ENCODE measurements at places on chromosomes 16 and 17.
A peak's percentile ranks its signal among the peaks of the same experiment; 100 is the strongest.

DNA sequence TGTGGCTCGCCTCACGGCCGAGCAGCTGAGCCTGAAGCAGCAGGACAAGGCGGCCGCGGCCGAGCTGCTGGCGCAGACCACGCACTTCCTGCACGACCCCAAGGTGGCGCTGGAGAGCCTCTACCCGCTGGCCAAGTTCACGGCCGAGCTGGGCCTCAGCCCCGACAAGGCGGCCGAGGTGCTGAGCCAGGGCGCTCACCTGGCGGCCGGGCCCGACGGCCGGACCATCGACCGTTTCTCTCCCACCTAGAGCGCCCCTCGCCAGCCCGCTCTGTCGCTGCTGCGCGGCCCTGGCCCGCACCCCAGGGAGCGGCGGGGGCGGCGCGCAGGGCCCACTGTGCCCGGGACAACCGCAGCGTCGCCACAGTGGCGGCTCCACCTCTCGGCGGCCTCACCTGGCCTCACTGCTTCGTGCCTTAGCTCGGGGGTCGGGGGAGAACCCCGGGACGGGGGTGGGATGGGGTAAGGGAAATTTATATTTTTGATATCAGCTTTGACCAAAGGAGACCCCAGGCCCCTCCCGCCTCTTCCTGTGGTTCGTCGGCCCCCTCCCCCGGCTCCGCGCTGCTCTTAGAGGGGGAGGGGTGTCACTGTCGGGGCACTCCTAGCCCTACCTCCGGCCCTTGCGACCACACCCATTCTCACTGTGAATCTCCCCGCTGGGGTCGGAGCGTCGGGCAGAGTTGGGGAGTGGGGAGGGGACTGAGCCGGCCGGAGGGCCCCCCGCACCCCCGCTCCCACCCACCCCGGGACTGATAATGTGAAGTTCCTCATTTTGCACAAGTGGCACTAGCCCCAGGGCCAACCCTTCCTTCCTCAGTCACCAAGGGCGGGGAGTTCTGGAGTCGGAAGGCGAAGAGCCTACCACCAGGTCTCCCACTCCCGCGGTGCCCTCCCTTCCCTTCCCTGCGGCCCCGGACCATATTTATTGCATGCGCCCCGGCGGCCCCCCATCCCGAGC, 4.0 kb downstream of the HIC1 start:
- DNase-seq, result no peak

- no peak for DNase-seq
These were observed 365.6 kb downstream of the SLC39A11 start for GRCh38 chr17:72726936-72727335.

DNA sequence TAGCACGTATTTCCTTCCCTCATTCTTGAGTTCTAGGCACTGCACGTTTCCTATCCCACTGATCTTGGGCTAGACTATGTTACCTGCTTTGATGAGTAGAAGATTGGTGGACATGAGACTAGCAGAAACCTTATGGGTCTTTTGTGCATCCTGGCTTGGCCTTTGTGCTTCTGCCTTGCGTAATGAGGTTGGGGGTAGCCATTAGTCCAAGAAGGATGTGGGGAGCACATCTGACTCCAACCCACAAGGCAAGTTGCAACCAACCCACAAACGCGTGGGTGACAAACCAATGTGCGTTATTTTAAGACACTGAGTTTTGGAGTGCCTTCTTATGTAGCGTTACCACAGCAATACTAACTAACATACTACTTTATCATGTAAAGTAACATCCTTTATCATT, 180.4 kb upstream of the IRX5 start:
- no peak for DNase-seq

DNA sequence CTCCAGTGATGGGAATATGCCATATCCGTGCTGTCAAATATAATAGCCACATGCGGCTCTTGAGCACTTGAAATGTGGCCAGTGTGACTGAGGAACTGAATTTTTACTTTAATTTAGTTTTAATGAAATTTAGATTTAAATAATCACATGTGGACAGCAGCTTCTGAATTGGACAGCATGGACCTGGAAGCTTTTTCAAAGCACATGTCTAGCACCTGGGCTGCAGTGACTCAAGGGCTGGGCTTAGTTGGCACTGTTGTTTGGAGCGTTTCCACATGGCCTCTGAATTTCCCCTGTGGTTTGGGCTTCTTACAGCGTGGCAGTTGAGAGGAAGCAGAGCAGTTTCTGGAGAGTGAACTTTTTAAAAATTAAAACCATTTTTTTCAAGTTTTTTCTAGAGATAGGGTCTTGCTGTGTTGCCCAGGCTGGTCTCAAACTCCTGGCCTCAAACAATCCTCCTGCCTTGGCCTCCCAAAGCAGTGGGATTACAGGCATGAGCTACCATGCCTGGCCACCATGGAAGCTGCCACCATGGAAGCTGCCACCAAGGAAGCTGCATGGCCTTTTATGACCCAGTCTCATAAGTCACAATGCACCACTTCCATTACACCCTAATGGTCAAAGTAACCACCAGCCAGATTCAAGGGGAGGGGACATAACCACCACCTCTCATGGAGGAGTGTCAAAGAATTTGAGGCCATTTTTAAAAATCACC, 6.7 kb upstream of the TOB1 start:
- no peak for DNase-seq

- DNase-seq, result no peak
These were observed 292.9 kb upstream of the MAF start for GRCh38 chr16:79893445-79893844.

DNA sequence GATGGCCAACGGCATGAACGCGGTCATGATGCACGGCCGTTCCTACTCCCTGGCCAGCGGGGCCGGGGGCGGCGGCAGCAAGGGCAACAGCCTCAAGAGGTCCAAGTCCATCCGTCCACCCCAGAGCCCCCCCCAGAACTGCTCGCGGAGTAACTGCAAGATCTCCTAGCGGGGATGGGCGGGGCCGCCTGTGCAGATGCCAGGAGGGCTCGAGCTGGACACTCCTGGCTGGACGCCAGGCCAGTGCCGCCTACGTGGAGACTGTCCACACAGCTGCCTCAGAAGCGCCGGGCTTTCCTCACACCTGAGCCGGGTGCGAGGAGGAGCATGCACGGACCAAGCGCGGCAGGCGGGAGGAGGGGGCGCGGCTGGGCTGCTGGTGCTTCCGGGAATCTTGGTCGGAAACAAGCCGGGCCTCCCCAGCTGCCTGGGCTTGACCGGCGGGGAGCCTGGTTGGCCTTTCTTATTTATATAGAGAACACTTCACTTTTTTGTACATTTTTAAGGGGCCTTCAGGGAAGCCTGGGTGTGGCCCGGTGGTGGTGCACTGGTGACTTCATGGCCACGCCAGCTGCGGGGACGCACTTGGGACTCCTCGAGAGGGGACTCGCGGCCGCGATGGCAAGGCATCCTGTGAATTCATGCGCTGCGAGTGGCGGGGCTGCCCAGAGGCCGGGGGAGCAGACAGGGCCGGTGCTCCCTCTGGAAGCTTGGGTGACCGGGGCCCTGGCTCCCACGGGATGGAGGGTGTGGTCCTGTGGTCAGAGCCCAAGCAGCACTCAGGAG, 3.1 kb upstream of the WFIKKN1 start:
- DNase-seq, result no peak

- DNase-seq, result peak; percentile 61
These were observed 15.5 kb upstream of the TFAP4 start for GRCh38 chr16:4288148-4288921.

- no peak for DNase-seq
These were observed 48.8 kb upstream of the CCL1 start for GRCh38 chr17:34411646-34412421.

- no peak for DNase-seq
These were observed 1.5 kb upstream of the ABCA6 start for GRCh38 chr17:69143151-69143550.
